ENCODE measurements at places on chromosomes 1 and 21.

GRCh38 chr1:173865468-173866164 is 2.2 kb downstream of the GAS5 start:
- DNase-seq, result no peak

DNA sequence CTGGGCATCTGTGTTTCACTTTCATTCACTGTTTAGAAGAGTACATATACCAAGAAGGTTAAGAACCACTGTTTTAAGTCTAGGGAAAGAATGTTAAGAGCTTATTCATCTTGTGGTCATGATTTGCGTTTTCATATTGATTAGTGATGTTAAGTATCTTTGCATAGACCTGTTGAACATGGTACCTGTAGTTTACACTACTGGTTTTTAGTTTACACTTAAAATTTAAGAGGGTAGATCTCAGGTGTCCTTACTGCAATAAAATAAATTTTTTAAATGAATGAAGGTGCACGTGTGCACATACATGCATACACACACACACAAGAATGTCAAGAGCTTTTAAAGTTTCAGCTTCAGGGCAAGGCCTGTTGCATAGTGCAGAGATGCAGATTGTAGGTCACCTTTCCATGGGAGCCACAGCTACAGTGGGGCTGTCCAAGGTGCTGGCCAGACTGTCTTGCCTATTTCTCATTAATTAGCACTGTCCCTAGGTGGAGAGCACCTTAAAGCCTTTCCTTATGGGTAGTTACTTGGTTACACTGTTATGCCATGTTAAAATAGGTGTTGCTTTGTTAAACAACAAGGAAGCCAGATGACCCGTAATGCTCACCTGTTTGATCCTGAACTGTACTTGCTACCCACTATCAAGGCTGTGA is 543.0 kb upstream of the DAB1 start:
- no peak for DNase-seq

- peak; percentile 3 for DNase-seq
Observed at GRCh38 chr1:20430355-20431175, 55.4 kb downstream of the CAMK2N1 start.

GRCh38 chr1:2593251-2593878 is 6.8 kb downstream of the PRXL2B start:
- DNase-seq, result no peak

- DNase-seq, result peak; percentile 29
Observed at GRCh38 chr1:84146411-84147032, 2.5 kb downstream of the PRKACB start.

- no peak for DNase-seq
Observed at GRCh38 chr1:14666373-14666772, 67.9 kb downstream of the KAZN start.

DNA sequence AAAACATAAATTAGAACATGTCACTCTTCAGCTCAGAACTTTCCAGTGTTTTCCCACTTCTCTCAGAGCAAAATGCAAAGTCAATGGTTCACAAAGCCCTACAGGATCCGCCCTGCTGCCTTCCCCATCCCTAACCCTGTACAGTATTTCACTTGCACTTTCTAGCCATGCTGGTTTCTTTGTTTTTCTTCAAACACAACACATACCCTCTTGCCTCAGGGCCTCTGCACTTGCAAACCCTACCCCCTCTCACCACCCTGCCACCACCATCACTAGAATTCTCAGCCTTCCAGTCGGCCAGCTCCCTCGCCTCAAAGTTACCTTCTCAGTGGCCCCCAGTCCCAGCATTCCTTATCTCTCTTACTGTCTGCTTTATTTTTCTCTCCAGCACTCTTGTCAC is 17.6 kb downstream of the TEX35 start:
- DNase-seq, result no peak

DNA sequence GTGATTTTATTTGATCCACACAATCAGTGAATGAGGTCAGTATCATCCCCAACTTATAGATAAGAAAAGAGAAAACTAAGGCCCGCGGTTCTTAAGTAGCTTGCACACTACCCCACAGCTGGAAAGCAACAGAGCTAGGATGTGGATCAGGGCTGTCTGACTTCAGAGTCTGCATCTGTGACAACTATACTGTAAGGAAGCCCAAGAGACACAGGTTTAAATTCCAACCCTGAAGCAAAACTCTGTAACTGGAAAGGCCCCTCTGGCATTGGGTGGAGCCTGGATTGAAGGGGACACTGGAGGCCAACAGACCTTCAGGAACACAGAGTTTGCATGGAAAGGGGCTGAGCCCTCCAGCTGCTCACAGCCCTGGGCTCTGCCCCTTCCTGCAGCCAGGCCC is 40.2 kb downstream of the LGR6 start:
- DNase-seq, result no peak

- no peak for DNase-seq
Observed at GRCh38 chr21:42868196-42868595, 11.1 kb downstream of the WDR4 start.

GRCh38 chr1:29767088-29767685 is 530.9 kb downstream of the PTPRU start:
- no peak for DNase-seq

- DNase-seq, result no peak
Observed at GRCh38 chr1:41353744-41354143, 7.5 kb upstream of the FOXO6 start.

DNA sequence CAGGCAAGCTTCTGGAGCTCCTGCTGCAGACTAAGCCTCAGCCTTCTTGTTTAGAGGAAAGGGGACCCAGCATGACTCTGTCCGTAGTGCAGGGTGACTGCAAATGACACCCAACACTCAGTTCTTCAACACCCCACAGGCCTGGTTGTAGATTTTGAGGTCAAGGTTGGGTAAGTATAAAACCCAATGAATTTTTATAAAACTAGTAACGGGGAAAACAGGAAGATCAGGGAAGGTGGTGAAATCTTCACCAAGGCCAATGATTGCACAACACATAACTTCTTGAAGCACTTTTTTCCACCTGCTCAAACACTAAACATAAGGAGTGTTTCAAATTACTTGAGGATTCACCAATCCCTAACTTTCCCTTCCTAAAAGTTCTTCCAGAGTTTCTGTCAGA is 89.4 kb upstream of the JAK1 start:
- no peak for DNase-seq

DNA sequence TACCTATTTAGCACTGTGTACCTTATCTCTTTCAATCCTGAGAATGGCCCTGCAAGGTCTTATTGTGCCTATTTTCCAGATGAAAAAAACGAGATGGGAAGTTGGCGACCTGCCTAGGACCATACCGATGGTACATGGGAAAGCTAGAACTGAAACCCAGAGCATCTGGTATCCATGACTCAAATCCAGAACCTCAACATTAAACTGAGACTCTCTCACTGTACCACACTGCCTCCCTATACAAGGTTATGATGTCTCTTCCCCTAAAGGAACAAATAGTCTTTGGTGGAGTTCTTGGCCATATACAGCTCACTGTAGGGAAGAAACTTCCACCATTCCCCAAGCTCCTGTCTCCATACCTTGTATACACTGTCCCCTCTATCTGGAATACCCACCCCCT is 110.7 kb downstream of the TNR start:
- DNase-seq, result no peak
